NCI-H1417 (cell line): ENCODE measurements at places on chromosomes 3 and 15.
A peak's percentile ranks its signal among the peaks of the same experiment; 100 is the strongest.

GRCh38 chr15:68205954-68206539, 915 bp upstream of the CALML4 start:
- DNase-seq = no peak

DNA sequence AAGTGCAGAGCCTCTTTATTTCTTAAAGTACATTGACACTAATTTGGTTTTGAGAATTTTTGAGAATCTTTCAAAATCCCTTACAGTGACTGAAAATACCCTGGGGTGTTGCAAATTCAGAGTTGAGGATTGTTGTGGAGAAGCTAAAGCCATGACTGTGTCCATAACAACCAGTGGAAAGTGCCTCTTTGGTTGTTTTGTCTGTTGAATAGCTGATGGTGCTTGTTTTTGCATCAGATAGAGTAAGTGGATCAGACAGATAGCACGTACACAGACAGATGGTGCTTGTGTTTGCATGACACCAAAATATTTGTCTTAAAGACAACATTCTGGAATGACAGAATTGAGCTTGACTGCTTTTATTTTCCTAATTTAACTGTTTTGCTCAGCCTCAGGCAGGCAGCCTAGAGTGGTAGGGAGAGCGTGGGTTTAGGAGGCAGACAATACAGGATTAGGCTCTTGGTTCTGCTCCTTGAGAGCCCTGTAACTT, 265.0 kb downstream of the IL20RB start:
- no peak for DNase-seq

DNA sequence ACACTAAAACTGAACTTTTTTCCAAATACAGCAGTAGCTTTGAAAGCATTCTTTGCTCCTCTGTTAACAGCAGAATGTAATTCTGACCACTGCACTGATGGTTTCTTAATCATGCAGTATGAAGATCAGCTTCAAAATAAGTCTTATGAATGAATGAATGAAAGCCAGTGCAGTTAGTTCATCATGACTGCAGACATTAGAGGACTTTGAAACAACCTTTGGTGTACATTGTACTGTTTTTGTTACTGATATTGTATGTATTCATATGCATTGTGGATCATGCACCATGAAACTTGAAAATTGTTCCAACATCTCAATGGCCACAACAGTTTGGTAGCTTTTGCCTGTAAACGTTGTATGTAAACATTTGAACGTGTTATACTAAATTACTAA, 1.3 kb upstream of the TNIK start:
- DNase-seq = no peak

- DNase-seq = no peak
These were observed 8.4 kb upstream of the KLF15 start for GRCh38 chr3:126365351-126366277.

DNA sequence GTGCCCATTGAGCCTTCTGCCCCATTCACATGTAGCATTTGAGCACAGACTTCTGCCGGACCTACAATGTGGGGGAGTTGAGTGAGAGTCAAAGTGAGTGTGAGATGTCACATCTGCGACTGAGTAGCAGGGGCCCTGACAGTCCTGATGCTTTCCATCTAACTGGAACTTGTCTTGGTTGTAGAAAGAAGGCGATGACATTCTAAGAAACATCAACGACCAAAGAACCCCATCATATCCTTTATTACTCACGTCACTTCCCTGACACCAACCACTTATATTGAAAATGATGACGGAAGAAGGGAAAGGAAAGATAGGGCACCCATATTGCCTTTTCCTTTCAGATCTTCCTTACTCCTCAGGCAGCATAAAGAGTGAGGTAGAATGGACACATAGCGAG, 30.5 kb downstream of the SMAD3 start:
- DNase-seq = no peak

DNA sequence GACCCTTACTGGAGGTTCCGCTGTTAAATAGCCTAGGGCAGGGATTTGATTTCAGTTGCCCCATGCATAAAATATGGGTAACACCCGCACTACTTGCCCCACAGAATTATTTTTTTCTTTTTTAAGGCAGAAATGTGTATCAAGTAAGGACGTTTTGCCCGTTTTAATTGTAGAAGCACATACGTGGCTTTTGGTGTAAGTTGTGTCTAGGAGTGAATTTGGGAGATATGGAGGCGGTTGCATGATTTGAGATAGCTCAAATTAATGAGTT, 636 bp upstream of the LRRC58 start:
- no peak for DNase-seq

DNA sequence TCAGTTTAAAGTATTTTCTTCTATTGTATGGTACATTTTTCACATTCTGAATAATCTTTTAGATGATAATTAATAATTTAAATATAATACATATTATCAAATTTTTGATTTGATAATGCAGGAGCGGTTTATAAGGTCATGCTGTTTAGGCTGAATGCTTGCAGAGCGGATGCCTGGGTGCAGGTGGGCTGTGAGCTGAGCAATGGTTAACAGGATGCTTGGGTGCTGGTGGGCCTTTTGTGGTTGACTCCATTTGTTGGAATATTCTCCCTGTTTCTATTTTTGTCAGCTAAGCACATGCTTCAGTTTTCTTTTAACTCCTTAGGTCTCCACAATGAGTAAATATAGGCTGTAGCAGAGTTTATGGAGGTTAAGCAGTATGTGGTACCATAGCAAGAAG, 1549.3 kb downstream of the OTOL1 start:
- DNase-seq = no peak

DNA sequence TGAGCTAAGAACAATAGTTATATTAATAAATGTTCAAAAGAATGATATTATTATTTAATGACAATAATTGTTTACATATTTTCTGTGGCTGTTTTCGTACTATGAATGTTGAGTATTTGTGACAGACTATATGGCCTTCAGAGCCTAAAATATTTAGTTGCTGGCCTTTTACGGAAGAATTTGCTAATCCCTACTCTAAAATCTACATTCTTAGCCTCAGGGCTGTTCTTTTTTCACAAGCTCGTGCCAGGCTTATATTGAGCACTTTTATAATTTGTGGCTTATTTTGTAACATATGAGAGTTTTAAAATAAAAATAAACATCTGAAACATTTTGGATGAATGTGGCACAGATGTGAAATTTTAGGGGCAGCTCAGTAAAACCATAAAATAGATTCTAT, 79.9 kb downstream of the KCNH8 start:
- DNase-seq = no peak

DNA sequence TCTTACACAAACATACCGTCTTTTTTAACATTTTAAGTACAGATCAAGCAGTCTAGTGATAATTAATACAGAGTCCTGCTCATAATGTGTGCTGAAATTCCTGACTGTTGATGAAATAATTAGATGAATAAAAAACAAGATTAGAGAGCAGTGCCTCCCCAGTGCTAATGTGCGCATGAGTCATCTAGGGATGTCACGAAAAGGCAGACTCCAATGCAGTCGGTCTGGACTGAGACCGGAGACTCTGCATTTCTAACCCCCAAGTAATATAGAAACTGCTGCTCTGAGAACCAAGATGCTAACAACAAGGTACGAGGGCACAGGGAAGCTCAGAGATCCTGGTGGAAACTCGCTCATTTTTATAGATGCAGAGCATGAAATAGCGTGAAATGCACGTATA, 61.4 kb downstream of the COL8A1 start:
- no peak for DNase-seq

DNA sequence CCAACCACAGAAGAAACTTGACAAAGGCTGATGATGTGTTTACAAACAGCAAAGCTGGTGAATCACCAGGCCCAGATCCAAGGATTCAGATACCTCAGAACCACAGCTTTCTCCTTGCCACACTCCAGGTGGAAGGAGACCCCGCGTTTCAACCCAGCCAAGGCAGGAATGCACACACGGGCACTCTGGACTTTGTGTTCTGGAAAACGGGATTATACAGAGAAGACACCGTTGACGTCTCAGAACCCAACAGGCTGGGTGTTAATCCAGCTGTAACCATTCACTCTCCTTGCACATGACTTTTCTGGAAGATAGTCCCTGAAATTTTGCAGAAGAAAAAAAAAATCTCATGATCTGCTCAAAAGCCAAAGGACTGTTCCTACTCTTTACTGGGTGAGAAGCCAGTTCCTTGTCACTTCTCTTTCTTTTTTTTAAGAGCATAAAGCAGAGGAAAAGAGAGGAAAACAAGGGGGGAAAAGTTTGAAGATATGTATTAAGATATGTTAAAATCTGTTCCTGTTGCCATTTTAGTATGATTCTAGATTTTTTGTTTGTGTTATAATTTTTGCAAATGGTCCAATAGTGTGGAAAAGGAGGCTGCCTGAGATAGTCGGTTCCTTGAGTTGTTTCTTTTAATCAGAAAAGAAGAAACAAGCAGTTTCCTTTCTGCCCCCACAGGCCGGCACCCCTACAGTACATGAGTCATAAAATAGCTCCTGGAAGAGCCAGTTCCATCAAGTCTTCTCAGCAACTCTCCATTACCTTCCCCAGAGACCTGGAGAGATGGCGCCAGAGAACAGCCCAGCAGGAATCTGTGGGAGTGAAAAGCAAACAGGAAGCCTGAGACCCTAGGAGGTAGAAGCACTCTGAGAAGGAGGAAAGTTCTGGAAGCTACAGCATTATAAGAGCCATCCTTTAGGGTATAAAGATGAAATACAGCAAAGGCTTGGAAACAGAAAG, 73.1 kb downstream of the RORA start:
- DNase-seq = no peak

GRCh38 chr3:141441381-141442364, 45.2 kb upstream of the RASA2 start:
- peak; percentile 7 for DNase-seq

- no peak for DNase-seq
These were observed 218.8 kb downstream of the UBE2E2 start for GRCh38 chr3:23421811-23422516.

- peak; percentile 60 for DNase-seq
These were observed 92.3 kb downstream of the FRMD5 start for GRCh38 chr15:44102675-44103254.

- peak; percentile 49 for DNase-seq
These were observed 54.1 kb upstream of the FURIN start for GRCh38 chr15:90814191-90814821.

DNA sequence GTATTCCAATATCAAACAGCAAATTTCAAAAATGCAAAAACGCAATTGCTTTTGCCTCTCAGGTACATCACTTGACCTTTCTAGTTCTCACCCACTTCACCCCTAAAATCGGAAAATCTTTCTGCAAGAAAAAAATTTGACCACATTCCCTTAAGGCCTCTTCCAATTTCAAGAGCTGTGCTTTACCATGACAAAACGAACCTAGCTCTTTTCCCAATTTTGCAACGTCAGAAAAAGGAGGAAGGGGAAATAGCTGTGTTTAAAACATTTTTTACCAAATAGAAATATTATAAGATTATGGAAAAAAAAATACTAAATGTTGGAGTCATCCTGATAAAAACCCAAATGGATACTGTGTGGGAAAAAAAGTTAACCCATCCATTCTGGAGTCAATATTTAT, 1.1 kb upstream of the NR2C2 start:
- no peak for DNase-seq

GRCh38 chr15:42394106-42394505, 34.8 kb downstream of the CAPN3 start:
- DNase-seq = no peak

DNA sequence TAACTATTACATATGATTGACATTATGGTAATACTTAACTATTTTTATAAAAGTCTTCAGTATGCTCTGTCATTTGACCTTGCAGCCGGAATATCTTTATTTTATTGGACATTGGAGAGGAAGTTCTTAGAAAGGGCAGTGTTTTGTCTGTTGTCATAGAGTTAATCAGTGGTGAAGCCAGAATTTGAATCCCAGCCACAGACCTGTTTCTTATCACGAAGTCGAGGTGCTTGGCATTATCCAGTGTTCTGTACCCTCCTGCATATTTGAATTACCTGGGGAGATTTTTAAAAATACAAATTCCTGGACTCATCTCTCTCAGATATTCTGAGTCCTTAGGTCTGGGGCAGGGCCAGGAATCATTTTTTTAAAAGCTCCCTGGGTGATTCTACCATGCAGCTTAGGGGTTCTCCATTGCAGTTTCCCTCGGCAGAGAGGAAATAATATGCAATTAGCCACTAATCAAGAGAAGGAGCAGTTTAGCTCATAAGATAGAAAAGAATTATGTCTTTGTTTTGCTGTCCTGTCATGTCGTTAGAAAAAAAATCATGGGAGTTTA, 195.6 kb upstream of the CFAP20DC start:
- DNase-seq = no peak

GRCh38 chr15:69116391-69116790, 44.0 kb upstream of the GLCE start:
- DNase-seq = no peak

DNA sequence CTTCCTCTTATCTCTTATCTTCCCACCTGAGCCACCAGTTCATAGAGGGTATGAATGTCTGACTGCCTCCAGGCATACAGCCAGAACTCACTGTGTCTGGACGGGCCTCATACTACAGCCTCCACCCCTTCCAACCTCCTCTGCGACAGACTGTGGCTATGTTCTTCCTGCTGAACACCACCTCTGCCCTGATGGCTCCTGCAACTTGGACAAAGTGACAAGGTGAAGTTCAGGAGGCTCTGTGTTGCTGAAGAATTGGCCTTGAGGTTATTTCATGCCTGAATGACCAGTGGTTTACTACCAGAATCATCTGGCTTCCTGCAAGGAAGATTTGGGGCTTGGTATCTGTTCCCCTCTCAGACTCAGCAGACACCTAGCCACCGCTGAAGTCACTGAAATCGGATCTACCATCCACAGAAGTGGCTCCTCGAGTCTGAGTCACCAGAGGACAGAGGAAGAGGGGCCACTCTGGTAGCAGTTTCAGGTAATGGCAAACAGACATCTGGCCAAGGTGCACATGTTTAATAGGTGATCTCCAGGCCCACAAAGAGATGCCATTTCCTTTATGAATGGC, 14.2 kb upstream of the ULK3 start:
- peak; percentile 22 for DNase-seq
